ENCODE measurements at places on chromosomes 2 and 18.

DNA sequence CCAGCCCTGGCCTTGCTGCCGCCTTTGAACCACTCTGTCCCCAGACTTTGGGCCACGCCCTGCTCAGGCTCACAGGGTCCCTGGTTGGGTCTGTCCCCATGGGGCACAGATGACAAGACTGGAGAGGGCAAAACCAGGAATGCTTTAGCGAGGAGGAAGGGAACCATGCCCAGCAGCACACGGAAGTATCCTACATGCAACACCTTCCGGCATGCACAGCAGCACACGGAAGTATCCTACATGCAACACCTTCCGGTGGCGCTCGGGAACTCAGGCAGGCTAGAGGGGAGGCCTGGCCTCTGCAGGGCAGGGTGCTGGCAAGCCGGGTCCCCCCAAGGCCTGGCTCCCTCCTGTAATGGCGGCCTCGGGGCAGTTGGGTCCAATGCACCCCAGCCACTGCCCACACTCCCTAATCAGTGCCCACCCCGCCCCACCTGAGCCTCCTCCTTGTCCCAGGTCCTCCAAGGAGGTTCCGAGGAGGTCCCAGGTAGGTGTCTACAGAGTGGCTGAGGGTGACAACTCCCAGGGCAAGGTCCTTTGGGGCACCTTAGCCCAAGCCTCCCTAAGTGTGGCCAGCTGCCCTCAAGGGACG, 33.6 kb upstream of the SNED1 start:
- no peak for DNase-seq

DNA sequence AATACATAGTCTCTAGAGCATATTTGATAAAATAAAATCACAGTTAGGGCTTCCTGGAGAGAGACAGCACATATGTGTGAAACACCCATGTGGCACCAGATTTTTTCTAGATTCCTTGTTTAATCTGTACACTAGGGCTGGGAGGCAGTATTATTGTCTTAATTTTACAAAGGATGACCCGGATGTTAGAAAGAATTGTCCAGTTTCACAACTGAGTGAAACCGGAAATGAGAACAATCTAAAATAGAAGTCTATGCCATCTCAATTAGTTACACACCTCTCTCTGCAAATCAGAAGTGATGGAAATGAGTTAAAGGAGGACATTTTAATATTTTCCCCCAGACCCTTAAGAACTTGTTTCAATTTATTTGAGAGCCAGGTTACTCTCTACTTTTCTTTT, 463.7 kb upstream of the DSEL start:
- DNase-seq: no peak

GRCh38 chr2:108169982-108170625, 69.7 kb upstream of the SULT1C3 start:
- DNase-seq: no peak

- no peak for DNase-seq
These were observed 179.0 kb downstream of the SLC39A10 start for GRCh38 chr2:195836002-195836401.

DNA sequence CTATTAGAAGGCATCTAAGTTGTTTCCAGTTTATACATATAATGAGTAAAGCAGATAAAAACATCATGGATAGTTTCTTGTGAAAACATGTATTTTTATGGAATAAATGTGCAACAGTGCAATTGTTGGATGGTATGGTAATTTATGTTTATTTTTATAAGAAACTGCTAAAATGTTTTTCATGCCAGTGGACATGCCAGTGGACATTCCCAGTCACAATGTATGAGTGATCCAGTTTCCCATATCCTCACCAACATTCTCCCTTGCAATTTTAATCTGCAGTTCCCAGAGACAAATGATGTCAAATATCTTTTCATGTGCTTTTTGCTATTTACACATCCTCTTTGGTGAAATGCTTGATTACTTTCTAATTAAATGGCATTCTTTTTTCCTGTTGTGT, 818.6 kb downstream of the SUCLG1 start:
- no peak for DNase-seq

DNA sequence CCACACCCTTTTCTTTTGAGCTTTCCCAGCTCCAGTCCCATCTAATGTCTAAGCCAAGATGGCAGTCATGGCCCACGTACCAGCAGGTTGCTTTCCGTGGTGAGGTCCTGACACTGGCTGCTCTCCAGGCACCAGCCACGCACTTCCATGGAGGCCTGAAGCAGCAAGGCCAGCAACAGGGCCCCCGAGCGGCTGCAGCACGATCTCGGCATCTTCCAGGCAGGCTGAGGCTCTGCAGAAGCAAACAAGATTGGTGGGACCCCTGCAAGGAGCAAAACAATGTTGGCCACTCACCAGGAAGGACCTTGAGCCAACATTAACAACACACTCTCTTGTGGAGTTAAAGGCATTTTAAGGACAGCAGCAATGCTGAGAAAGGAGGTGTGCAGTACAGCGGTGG, 3.8 kb downstream of the POMC start:
- DNase-seq: no peak

DNA sequence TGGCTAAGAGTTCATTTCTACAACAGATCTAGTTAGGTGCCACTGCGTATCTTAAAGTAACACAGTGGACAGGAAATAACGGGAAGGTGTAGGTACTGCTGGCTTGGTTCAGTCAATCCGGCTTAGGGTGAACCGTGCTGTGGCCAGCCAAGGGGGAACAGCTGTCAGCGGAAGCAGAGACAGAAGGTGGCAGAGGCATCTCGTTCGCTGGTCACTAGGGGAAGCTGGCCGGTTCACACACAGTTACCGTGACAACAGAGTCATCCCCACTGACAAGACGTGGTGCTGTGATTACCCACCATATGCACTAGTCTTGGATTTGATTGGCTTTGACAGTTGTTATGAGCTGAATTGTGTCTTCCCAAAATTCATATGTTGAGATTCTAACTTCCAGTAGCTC, 58.8 kb upstream of the HDAC4 start:
- peak; percentile 4 for DNase-seq
